NCI-H226 (cell line): ENCODE measurements at places on chromosomes 11 and 22.

DNA sequence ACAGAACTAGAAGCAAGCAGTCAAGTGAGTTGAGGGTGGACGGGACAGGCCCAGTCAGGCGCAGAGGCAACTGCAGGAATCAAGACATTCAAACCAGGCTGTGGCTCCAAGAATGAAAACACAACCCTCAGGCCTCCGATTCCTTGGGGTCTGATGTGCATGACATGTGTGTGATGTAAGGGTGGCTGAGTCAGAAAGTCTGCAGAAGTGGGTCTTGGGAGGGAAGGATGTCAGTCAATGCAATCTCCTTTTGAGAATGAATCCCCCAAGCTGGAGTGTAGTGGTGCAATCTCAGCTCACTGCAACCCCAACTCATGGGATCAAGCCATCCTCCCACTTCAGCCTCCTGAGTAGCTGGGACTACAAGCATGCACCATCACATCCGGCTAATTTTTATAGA is 15.9 kb upstream of the PDE2A start:
- DNase-seq: no peak

DNA sequence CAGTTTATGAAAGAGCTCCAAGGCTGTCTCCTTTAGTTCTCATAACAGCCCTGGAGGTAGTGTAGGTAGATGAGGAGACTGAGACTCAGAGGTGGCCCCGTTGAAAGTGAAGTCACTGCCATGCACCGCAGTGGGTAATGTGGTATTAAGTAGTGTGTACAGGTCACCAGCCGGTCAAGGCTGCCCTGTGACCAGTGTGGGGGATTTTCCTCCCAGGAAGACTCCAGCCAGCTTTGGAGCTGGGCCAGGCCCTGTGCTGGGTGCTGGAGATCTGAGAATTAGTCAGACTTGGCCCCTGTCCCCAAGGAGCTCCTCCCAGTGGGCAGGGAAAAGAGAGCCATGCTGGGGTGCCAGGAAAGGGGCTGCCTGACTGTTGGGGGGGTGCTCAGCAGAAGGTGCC is 5.3 kb downstream of the OMP start:
- peak; percentile 90 for DNase-seq

- peak; percentile 64 for DNase-seq
These were observed 741 bp upstream of the TMEM179B start for GRCh38 chr11:62786318-62787004.

DNA sequence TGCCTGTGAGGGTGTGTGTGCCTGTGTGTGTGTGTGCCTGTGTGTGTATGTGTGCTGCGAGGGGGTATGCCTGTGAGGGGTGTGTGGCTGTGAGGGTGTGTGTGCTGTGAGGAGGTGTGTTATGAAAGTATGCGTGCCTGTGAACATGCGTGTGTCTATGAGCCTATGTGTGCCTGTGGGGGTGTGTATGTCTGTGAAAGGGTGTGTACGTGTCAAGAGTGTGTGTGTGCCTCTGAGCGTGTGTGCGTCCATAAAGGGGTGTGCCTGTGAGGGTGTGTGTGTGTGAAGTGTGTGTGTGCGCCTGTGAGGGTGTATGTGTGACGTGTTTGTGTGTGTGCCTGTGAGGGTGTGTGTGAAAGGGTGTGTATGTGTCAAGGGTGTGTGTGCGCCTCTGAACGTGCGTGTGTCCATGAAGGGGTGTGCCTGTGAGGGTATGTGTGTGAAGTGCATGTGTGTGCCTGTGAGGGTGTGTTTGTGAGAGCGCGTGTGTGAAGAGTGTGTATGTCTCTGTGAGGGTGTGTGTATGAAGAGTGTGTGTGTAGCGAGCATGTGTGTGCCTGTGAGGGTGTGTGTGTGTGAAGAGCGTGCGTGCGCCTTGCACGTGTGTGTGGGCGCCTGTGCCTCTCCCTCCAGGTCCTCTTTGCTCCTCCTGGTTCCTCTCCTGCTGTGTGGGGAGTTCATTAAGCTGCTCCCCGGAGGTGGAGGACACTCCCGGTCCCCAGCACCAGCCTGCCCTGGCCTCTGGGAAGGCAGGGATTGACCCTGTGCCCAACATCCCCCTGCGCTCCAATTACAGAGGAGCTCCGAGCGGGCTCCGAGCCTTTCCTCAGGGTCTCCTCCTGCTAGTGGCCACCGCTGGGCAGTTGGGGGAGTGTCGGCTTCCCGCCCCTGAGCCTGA is 53.3 kb downstream of the CACNA1I start:
- no peak for DNase-seq

DNA sequence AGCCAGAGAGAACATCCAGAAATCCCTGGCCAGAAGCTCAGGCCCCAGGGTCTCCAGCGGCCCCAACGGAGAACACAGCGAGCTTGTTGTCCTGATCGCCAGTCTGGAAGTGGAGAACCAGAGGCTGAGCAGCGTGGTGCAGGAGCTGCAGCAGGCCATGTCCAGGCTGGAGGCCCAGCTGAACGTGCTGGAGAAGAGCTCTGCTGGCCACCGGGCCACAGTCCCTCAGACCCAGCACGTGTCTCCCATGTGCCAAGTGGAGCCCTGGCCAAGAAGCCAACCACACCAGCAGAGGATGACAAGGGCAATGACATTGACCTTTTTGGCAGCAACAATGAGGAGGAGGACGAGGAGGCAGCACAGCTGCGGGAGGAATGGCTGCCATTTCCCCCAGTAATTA is 20.6 kb upstream of the SCGB1D1 start:
- DNase-seq: no peak

- DNase-seq: peak; percentile 34
These were observed 849 bp upstream of the APOBEC3B start for GRCh38 chr22:38981005-38981991.
